ENCODE measurements at places on chromosomes 7 and 10. TPM values are rescaled to one million over a fixed set of nuclear protein-coding genes. Genes with fewer than 3 reads are reported as not detected.
A peak's percentile ranks its signal among the peaks of the same experiment; 100 is the strongest.

DNA sequence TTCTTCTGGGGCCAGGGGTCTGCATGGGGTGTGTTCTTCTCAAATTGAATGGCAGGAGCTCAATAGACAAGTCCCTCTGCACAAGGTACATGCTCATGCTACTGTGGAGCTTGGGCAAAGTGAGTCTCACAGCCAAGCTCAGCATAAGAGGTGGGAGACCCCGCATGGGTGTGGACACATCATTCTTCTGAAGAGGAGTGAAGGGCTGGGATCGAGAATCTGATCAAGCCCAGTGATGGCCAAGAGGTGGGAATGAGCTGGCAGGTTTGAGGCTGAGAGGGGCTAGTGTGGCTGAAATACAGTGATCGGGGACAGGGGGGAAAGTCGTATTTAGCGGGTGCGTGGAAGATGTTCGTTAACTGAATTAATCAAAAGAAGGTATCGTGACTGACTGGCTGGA, 32.6 kb downstream of the CDH23 start:
- H3K27me3 ChIP-seq, result peaks cover 6% of the 10 kb centered on the region
- H3K27ac ChIP-seq, result no peak overlapping the region
- H3K36me3 ChIP-seq, result no peaks in the 10 kb centered on the region
- DNase-seq, result no peak
- peaks cover 8% of the 10 kb centered on the region for H3K4me1 ChIP-seq

- no peaks in the 10 kb centered on the region for H3K27me3 ChIP-seq
- H3K4me1 ChIP-seq, result peaks cover 85% of the 10 kb centered on the region
- H3K4me3 ChIP-seq, result peak overlapping the region; percentile 27
- DNase-seq, result no peak
Observed at GRCh38 chr10:22649390-22649841, 65.0 kb downstream of the PIP4K2A start.

- DNase-seq, result no peak
- H3K36me3 ChIP-seq, result no peaks in the 10 kb centered on the region
- H3K27me3 ChIP-seq, result no peaks in the 10 kb centered on the region
- H3K4me1 ChIP-seq, result peaks cover 13% of the 10 kb centered on the region
Observed at GRCh38 chr10:64090865-64091264, 569.7 kb downstream of the REEP3 start.

GRCh38 chr7:66604198-66604597, 24.5 kb upstream of the KCTD7 start:
- H3K4me3 ChIP-seq, result no peak overlapping the region
- no peaks in the 10 kb centered on the region for H3K4me1 ChIP-seq
- no peaks in the 10 kb centered on the region for H3K27me3 ChIP-seq
- DNase-seq, result no peak
- no peaks in the 10 kb centered on the region for H3K36me3 ChIP-seq

GRCh38 chr7:142353147-142354060, 95.5 kb upstream of the PRSS58 start:
- no peak overlapping the region for H3K27ac ChIP-seq
- no peaks in the 10 kb centered on the region for H3K36me3 ChIP-seq
- H3K4me3 ChIP-seq, result no peak overlapping the region
- peaks cover 4% of the 10 kb centered on the region for H3K27me3 ChIP-seq
- DNase-seq, result no peak

DNA sequence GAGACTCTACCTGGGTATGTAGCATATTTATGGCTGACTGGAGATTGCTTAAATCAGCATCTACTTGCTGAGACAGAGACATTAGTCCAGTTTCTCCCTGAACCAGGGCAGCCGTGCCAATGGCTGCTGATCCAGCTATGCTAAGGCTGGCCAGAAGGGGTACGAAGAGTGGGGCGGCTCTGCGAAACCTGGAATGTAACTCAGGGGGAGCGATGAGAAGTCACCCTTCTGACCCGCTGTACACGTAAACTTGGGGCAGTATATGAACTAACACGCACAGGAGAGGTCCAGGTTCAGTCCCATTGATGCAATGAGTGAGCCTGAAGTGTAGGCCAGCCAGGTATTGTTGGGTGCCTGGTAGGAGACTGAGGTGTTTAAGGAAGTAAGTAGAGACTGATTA, 73.7 kb downstream of the PRR15 start:
- H3K4me3 ChIP-seq, result no peak overlapping the region
- no peaks in the 10 kb centered on the region for H3K36me3 ChIP-seq
- no peaks in the 10 kb centered on the region for H3K27me3 ChIP-seq

GRCh38 chr10:5655121-5655520, 11.3 kb downstream of the ASB13 start:
- peaks cover 16% of the 10 kb centered on the region for H3K4me1 ChIP-seq
- no peak for DNase-seq
- peaks cover 9% of the 10 kb centered on the region for H3K36me3 ChIP-seq
- no peak overlapping the region for H3K4me3 ChIP-seq
- H3K27me3 ChIP-seq, result peaks cover 8% of the 10 kb centered on the region
- no peak overlapping the region for H3K27ac ChIP-seq

- H3K4me1 ChIP-seq, result no peaks in the 10 kb centered on the region
- no peaks in the 10 kb centered on the region for H3K27me3 ChIP-seq
- H3K36me3 ChIP-seq, result no peaks in the 10 kb centered on the region
- no peak for DNase-seq
- no peak overlapping the region for H3K27ac ChIP-seq
Observed at GRCh38 chr10:62554632-62555199, 180.5 kb downstream of the ZNF365 start.

- H3K4me3 ChIP-seq, result no peak overlapping the region
- H3K36me3 ChIP-seq, result peaks cover 43% of the 10 kb centered on the region
- H3K27me3 ChIP-seq, result no peaks in the 10 kb centered on the region
Observed at GRCh38 chr10:873020-873419, 58.5 kb downstream of the LARP4B start.

DNA sequence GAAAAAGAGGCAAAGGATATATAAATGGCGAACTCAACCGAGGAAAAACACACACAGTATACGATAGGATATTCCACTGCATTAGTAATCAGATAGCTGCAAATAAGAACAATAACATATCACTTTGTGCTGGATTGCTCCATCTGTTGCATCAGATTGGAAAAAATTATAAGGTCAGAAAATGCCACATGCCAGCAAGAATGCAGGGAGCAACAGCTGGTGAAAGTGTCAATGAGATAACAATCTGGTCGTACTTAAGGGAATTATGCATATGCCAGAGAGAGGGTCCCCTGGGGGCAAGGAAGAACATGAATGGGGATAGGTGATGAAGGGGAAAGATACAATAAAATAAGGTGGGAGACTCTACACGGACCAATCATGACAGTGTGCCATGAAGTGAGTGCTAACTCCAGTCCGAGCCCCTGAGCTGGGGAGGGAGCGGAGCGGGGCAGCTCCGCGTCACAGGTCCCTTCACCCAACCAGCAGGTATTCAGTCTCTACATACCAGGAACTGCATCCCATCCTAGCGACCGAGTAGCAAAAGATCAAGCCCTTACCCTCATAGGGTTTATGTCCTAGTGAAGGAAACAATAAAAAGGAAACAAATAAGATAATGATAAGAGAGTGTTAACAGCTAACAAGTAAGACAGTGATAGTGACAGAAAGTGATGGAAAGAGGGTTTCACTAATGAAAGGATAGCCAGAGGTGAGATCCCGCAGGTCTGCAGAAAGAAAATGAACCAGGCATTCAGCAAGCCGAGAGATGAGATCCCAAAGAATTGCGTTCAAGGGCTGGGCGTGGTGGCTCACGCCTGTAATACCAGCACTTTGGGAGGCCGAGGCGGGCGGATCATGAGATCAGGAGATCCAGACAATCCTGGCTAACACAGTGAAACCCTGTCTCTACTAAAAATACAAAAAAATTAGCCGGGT, 9.4 kb downstream of the MPP7 start:
- H3K27me3 ChIP-seq, result no peaks in the 10 kb centered on the region
- DNase-seq, result no peak
- no peak overlapping the region for H3K4me3 ChIP-seq
- H3K27ac ChIP-seq, result no peak overlapping the region

DNA sequence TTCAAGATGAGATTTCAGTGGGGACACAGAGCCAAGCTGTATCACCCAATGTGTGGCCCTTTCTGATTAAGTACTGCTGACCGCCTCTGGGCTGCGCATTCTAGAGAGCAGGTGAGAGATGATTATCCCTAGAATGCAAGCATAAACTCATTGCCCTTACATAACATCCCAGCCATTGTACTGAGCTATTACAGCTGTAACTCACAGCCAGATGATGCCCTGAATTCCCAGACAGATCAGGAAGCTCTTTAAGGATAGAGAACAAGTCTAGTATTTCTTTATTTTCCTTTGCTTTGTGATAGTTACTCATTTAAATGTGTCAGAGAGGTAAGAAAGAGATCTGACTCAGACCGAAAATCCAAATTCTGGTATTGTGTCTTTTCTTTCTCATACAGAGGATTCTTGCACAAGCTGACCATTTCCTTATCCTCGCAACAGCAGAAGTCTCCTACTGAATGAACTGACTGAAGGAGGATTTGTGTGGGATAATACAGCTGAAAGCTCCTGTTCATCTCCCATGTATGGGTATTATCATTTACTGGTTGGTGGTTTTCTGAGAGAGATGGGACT, 58.4 kb downstream of the ZNF22 start:
- H3K4me3 ChIP-seq, result no peak overlapping the region
- H3K36me3 ChIP-seq, result peaks cover 2% of the 10 kb centered on the region
- peaks cover 13% of the 10 kb centered on the region for H3K4me1 ChIP-seq
- DNase-seq, result no peak

CADPS2 gene
- 27.8 TPM for total RNA-seq

KIF5B gene
- 102 TPM for total RNA-seq

CUEDC2 gene
- total RNA-seq, result 72.9 TPM

ZPBP gene
- total RNA-seq, result not detected

CYCS gene
- total RNA-seq, result 54.9 TPM

FKBP9 gene
- 218 TPM for total RNA-seq

AS3MT gene
- total RNA-seq, result 1.4 TPM

HELLS gene
- total RNA-seq, result 58.8 TPM

MMRN2 gene
- total RNA-seq, result 563 TPM

Data from endothelial cell (in vitro differentiated cells).